ENCODE measurements at places on chromosomes 5 and 9.

DNA sequence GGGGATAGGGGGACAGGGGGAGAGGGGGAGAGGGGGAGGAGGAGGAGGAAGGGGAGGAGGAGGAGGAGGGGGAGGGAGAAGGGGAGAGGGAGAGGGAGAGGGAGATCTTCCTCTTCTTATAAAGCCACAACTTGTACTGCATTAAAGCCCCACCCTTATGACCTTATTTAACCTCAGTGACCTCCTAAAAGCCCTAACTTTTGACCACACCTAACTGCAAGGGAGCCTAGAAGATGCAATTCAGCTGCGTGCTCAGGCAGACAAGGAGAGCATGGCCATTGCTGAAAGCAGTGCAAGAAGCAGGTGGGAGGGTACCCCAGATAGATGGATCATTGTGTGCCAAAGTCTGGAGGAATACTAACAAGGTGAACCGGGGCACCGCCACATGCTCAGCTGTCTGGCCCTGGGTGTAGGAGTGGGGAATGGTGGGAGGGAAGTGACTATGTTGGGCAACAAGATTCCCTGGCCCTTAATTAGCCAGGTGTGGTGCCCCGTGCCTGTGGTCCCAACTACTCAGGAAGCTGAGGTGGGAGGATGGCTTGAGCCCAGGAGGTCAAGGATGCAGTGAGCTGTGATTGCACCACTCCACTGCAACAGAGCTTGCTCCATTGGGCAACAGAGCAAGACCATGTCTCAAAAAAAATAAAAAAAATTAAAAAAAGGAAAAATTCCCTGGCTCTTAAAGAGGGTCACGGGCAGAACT lies 125.4 kb upstream of the BOD1 start:
- no peak for DNase-seq

- no peak for DNase-seq
These were observed 58.0 kb downstream of the CDKN2A start for GRCh38 chr9:21936161-21936560.

GRCh38 chr9:79615038-79615437 lies 43.3 kb downstream of the TLE4 start:
- no peak for DNase-seq

DNA sequence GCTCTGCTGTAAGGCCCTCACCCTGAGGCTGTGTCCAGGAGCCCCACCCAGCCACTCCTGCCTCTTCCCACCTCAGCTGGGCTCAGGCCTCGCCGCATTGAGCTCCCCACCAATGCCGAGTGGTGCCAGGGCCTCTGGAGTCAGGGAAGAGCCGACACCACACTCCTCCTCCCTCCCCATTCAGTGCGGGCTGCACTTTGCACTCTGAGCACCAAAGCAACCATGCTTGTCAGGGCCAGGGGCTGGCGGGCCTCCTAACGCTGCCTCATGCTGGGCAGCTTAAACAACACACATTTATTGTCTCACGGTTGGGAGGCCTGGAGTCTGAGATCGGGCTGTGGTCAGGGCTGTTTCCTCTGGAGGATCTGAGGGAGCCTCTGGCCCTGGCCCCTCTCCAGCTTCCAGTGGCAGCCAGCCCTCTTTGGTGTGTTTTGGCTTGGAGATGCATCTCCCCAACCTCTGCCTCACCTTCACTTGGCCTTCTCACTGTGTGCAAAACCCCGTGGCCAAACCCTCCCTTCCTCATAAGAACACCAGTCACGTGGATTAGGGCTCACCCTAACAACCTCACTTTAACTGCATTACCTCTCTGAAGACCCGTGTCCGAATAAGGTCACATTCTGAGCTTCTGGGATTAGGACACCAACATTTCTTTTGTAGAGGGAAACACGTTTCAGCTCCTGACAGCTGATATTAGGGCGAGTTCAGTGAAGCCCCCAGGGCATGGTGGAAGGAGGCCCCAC lies 157.8 kb downstream of the MED10 start:
- no peak for DNase-seq

GRCh38 chr5:136620621-136621020 lies 255.3 kb upstream of the TRPC7 start:
- DNase-seq: no peak

DNA sequence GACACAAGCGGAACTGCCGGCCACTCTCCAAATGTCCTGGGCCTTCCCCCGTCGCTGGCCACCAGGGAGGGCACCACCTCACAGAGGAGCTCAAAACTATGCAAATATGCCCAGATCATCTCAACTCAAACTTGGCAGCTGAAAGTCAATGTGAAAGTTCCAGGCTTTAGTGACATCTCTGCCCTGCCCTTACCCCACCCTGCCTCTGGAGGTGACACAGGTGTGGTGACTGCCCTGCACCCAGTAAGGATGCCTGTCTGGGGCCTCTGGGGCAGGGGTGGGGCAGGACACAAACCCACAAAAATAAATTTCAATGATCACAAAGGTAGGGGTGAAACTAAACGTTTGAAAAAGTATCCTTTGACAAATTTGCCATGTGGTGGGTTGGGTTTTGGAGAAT lies 213.4 kb downstream of the HSPA4 start:
- DNase-seq: no peak

DNA sequence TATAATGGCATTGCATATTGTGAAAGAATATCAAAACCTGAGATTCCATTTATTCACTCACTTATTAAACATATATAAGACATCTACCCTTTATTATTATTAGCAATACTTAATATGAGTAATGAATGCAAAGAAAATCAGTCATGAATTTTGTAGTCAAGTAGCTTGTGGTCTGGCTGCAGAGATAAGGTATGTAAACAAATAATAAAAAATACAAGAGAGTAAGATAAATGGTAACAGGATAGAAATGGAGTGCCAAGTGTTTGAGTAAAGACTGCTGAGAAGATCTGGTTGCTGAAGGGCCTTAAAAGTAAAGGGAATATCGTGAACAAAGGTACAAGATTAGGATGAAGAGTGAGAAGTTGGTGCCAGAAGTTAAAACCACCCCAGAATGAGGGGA lies 18.4 kb downstream of the TRIM32 start:
- DNase-seq: no peak

DNA sequence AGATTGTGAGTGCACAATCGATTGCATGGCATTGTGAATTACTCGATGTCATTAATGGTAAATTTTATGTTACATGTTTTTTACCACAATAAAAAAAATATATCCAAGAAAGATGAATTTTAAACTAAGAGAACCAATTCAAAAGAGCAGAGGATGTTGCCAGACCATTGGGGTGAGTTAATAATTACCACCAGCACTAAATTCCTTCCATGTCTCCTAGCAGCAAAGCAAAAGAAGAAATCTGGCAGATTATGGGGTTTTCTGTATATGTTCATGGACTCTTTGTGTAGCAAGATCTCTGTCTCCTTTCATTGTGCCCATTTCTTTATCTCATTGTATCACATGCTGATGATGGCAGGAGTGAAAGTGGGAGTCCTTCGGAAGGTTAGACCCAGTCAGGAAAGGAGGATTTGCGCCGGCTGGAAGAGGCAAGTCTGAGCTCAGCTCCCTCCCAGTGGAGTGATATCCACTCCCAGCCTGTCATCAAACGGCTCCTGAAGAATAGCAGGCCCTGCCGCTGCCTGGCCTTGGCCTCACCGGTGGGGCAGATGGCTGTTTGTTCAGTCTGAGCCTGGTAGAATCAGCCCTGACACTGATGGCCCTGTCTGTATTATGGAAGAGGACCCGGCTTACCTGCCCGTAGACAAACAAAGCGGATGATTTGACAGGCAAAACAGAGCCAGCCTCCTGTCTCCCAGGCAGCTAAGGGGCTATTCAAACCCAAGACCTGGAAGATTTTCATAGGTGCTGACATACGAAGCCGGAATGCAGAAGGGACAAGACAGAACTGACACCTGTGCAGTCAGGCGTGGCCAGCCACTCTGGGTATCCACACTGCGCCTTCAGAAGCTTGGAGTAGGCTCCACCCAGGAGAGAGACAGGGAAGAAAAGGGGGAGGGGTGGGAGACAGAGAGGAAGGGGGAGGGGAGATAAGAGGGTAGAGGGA lies 21.9 kb upstream of the FOXE1 start:
- DNase-seq: no peak

DNA sequence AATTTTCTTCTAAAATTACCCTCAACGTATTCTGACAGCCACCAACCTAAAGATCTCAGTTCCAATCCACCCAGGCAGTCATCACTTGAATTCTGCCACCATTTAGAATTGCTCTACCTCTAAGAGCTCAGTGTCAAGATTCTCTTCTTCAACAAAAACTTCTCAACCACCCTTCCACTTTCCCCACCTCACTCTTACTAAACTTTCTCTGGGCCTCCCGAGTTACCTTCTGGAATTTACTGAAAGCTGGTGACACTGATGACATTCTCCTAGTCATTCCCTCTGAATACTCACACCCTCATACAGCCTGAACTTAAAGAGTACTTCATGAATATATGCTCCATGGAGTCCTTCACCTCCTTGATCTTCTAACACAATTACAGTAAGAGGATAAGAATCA lies 209.5 kb downstream of the TSSK1B start:
- no peak for DNase-seq

DNA sequence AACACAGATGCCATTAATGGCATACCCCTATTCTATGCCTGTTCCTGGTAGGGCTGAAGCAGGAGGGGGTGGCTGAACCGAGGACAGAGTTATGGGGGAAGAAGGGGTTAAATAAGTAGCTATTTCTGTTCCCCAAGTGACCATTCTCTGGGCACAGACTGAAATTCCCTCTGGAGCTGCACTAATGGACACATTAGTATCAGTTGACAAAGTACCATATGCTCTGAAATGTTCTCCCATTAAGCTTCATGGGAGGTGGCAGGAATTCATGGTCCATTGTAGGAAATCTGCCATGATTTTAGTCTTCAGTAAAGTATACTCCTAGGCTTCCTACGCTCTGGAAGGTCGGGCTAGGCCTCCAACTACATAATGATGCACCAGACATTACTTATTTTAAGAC lies 10.5 kb upstream of the FRMPD1 start:
- DNase-seq: peak; percentile 30

- no peak for DNase-seq
These were observed 37.3 kb upstream of the POMT1 start for GRCh38 chr9:131465401-131465800.

- no peak for DNase-seq
These were observed 4.6 kb downstream of the TSLP start for GRCh38 chr5:111076091-111076490.

DNA sequence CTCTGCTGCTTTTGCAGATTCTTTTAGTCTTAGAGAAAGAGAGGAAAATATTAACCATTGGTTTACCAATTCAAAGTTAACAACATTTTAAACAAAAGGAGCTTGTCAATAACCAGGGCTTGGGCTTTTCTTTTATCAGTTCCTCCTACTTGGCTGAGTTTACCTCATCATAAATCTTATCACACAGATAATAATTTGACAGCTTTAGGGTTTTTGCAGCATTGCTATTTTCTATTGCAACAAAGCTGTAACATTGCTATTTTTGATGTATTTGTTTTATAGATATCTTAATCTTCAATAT lies 9.8 kb upstream of the ABL1 start:
- DNase-seq: no peak

- no peak for DNase-seq
These were observed 38.5 kb downstream of the SNCAIP start for GRCh38 chr5:122350496-122350895.

- no peak for DNase-seq
These were observed 39.5 kb downstream of the PTGES start for GRCh38 chr9:129713402-129713679.

DNA sequence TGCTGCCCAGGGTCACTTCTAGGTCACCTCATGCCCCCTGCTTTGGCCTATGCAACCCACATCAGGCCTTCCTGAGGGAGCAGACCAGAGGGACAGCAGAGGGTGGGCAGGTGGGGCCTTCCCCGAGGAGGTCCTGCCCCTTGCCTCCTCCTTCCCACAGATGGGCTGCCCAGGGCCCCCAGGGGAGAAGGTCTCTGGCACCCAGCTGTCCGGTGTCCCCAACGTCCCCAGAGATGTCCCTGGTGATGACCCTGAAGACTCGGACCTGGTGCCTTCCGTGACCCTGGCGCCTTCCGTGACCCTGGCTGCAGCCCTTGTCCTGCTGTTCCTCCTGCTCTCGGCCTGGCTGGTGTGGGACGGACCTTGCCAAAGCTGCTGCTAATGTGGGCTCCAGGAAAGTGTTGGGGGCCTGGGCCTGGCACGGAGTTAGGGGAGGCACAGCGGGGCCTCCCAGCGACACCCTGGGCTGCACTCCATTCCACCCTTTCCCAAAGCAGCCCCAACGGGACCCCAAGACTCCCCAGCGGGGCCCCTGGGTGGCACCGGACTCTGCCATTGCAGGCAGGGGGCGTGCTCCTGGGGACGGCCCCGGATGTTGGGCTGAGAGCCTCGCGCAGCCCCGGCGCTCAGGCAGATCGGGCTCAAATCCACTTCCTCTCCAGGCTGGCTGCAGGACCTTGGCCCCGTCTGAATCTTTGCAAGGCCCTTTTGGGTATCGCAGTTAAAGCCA lies 6.8 kb upstream of the SLC2A6 start:
- no peak for DNase-seq

DNA sequence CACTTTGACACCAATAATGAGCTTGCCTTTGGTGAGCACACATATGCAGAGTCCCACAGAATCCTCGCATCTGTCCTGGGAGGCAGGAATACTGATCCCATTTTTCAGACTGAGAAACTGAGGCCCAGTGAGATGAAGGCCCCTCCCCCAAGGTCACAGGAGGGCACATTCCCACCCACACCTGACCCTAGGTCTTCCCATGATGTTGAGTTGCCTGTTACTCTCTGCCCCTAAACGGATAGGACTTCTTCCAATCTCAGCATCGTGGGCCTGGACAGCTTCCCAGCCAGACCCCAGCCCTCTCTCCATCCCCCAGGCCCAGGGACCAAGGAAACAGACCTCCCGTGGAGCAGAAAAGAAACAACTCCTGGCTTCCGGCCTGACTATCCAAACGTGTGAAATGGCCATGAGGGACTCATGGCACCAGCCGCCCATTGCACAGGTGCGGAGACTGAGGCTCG lies 877 bp downstream of the SH3GLB2 start:
- no peak for DNase-seq

DNA sequence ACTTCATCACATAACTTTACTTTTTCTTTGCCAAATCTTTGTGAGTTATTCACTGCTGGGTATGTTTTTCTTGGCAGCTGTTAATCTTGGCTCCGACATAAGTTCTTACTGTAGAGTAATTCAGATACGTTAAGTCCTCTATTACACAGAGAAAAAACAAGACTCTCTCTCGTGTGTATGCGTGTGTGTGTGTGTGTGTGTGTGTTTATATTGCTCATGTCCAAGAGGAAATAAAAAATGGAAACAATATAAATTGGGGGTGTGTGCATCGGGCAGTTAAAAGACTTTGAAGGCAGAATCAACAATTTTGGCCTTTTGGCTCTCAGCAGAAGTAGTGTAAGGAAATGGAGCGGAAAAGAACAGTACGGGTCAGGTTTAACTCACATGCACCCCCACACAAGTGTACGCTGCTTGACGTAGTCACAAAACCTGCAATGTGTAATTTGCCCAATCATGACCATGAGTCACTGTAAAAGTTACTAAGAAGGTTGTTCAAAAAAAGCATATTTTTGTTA lies 67.2 kb upstream of the IFNE start:
- no peak for DNase-seq

- no peak for DNase-seq
These were observed 755 bp downstream of the CDKN2B start for GRCh38 chr9:22008384-22008716.

DNA sequence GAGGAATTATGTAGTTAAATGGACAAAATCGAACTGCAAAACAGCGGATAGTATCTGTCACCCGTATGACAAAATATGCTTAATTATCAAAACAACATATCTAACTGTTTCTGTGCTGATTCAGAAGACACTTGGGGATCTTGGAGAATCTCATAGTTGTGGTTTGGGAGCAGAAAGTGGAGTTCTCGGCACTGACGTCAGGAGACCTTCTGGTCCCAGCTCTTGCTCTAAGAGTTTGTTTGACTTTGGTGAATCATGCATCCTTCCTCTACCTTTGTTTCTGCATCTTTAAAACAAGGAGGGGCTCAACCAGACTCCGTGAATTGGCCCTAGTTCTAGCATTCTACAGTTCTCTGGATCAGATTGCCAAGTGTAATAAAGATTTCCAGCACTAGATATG lies 37.0 kb upstream of the TAF1L start:
- no peak for DNase-seq
